ENCODE measurements at places on chromosomes 2 and 18.

DNA sequence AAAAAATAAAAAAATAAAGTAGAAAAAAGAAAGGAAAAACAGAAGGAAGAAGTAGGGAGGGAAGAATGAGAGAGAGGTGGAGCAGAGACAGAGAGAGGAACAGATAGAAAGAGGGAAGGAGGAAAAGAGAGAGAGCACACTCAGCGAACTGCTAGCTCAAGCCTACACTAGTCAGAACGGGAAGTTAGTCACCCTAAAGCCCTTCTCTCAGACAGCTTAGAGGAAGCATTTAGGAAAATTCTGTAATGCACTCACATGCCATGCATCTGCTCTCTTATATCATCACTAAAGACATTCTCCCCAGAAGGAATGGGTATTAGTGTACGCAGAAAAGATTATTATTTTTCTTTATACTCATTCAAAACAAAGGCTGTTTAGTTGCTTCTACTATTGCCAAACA lies 68.1 kb upstream of the SULT1C3 start:
- DNase-seq: no peak

DNA sequence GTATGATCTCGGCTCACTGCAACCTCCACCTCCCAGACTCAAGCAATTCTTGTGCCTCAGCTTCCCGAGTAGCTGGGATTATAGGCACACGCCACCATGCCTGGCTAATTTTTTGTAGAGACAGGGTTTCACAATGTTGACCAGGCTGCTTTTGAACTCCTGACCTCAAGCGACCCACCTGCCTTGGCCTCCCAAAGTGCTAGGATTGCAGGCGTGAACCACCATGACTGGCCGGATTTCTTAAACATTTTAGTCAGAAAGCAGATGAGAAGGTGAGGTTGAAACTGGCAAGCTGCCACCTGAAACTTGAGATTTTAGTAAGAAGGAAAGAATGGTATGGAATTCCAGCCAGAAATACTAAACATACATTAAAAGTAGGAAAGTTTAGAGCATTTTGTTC lies 31.9 kb downstream of the KLHL23 start:
- DNase-seq: no peak

DNA sequence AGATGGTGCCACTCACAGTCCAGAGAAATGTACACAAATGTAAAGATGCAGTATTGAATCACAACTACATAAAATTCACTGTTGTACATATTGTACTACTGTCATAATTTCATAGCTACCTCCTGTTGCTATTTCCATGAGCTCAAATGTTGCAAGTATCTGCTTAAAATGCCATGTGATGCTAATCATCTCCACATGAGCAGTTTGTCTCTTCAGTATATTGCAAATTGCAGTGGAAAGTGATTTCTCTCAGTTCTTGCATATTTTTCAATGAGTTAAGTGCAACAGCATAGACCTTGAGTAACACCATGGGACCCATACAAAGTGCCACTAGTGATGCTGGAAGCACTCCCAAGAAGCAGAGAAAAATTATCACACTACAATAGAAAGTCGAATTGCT lies 51.9 kb downstream of the MAIP1 start:
- DNase-seq: no peak

GRCh38 chr18:30689216-30689615 lies 353.3 kb downstream of the DSC3 start:
- DNase-seq: no peak

DNA sequence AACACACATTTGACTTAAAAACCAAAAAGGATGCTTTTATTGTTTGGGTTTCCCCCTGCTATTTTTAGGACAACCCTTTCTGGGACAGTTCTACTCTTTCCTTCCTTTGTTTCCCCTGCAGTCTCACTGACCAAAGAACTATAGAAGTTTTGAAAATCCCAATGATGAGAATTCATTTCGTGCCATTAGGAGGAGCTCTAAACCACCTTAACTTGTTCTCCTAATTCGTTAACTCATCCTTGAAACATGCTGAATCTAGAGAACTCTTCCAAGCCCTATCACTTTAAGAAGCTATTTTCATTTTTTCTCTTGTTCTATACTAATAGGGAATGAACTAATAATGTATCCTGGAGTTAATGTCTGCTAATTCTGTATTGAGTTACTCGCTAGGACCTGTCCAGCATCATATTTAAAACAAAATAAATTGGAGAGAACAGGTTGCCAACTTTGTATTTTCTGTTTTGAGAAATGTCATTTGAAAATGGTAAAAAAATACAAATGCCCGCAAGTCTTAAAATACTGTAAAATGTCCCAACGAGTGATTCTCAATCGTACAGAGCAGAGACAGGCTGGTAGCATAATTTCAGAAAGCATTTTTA lies 62.9 kb downstream of the AFTPH start:
- no peak for DNase-seq

GRCh38 chr2:147375073-147375472 lies 469.8 kb upstream of the ACVR2A start:
- no peak for DNase-seq

DNA sequence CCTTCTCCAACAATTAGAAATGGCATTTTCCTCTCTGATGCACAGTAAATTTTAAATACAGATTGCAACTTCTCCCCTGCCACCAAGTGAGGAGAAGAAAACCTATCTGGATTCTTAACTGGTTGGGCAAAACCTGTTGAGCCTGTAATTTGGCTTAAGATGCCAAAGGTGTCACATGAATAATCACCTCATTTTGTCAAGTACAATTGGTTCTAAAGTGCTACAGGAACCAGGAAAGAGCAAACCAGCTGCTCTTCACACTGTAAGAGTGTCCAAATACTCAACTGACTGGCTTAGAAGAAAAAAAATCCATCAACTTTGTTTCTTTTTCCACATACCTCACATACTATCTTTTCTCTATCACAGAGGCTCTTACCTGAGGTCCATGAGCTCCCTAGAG lies 35.4 kb downstream of the NPC1 start:
- DNase-seq: no peak

- DNase-seq: peak; percentile 27
Observed at GRCh38 chr2:180980943-180981911, 822 bp downstream of the UBE2E3 start.

DNA sequence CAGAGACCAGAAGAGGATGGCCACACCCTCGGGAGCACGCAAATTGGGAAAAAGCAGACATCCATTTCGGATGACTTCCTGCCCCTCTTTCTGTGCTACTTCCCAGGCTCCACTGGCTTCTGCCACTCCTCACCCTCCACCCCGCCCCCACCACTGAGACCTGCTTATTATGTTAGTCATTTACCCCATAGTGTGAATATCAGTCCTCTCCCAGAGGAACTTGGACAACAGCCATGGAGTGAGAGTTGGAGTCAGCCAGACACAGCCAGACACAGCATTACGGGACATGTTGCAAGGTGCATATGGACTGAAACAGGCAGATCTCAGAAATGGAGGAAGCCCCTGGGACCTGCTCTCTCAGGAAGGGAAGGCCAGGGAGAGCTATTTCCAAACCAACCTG lies 51.8 kb downstream of the CTIF start:
- DNase-seq: peak; percentile 47

GRCh38 chr18:9021458-9021857 lies 81.0 kb upstream of the NDUFV2 start:
- DNase-seq: no peak

DNA sequence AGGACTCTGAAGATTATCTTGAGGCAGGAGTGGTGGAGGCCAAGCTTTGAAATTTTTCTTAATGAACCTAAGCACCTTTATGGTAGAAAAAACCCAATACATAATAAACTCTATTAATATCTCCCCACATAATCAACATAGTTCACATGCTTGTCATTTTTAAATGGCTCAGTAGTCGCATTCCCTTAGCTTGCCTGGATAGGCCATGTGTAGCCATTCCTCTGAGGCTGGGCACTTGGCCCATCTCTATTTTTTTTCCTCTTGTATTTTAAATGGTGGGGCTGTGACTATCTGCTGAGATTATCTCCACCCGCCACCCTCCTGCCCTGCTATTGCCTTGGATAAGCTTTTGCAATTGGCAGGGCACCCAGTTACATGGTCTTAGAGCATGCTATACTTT lies 143.1 kb downstream of the FHOD3 start:
- no peak for DNase-seq

GRCh38 chr2:192700934-192701333 lies 506.2 kb upstream of the TMEFF2 start:
- no peak for DNase-seq

- DNase-seq: no peak
Observed at GRCh38 chr2:8154936-8155335, 526.9 kb upstream of the ID2 start.

DNA sequence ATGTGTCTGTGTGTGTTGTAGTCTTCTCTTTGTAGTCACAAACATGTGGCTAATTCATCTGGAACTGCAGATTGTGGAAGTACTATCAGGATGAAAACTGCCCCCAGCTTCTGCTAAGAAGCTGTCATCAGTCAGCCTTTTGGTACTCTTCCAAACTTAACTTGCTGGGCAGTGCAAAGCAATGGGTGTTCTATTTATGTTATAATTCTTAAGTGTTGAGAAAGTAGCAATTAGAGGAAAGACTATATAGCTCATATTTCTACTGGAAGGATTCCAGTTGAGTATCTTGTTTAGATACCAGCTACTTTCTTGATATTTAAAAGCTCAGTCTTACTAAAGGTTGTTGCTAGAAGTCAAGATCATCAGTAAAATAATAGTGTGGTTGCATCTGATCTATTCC lies 52.1 kb downstream of the SLC38A11 start:
- DNase-seq: no peak

GRCh38 chr2:11257964-11258363 lies 86.5 kb downstream of the ROCK2 start:
- no peak for DNase-seq

DNA sequence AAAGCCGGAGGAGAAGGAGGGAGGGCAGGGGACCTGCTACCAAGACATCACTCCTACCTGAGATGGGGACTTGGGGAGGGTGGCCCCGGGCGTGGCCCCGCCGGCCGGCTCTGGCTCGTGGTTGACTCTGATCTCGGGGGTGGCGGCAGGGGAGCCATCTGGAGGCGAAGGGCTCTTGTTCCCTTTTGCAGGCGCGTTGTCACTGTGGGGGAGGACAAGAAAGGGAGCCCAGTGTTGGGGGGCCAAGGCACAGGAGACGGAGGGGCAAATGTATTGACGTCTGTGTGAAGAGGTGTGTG lies 48.1 kb downstream of the BIN1 start:
- DNase-seq: no peak

DNA sequence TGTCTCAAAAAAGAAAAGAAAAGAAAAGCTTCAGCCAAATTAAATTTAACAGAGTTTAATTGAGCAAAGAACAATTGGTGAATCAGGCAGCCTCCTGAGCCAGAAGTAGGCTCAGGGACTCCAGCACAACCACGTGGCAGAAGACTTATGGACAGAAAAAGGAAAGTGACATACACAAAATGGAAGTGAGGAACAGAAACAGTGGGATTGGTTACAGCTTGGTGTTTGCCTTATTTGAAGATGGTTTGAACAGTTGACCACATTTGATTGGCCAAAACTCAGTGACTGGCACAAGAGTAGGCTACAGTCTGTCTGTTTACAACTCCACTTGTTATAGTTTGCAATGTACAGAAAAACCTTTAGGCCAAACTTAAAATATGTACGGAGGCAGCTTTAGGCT lies 83.1 kb downstream of the SOCS6 start:
- no peak for DNase-seq

GRCh38 chr2:238882082-238882755 lies 34.3 kb downstream of the TWIST2 start:
- DNase-seq: no peak

DNA sequence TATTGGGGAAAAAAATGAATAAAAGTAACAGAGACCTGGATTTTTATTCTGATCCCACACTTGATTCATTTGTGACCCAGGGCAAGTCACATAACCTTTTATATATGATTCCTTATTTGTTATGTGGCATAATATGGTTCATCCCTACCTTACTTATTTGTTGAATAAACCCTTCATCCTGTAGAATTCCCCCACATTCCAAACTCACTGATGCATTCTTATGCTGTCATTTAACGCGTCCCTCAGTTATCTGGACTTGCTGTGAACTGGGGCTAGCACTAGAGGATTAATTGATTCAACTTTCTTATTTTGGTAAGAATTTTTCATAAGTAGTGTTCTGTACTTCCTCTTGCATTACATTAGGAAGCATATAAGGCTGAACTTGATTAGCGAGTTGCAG lies 384.7 kb upstream of the RAB12 start:
- DNase-seq: no peak

GRCh38 chr2:40451918-40452605 lies at the start of gene SLC8A1:
Gene SLC8A1 (minus strand): TSS chr2:40452090.
- peak; percentile 33 for DNase-seq

DNA sequence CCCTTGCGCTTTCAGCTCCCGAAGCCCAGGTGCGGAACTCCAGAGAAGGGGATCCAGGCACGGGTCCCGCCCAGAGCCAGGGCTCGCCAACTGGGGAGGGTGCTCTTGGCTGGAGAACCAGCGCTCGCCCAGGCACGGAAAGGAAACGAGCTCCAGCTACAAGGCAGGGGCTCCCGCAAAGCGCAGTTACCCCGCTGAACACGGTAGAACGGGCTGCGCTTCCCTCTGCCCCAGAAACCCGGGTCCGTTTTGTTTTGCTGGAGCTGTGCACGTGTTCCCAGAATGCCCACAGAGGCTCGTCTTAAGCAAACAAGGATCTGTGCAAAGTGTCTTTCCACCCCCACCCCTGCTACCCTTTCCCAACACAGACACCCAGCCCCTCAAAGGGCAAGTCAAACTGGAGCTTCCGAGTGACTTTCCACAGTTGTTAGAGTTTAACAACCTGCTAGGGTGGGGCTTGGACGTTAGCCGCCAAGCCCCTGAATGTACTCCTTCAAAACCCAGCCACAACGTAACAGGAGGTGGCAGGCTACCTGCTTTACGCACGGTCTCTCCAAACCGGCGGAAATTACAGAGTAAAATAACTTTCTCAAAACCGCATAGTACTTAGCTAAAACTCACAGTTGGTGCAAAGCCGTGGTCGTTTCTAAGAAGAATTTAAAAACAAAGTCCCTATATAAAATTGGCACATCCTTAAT lies 775 bp downstream of the RNF125 start:
- DNase-seq: peak; percentile 64

DNA sequence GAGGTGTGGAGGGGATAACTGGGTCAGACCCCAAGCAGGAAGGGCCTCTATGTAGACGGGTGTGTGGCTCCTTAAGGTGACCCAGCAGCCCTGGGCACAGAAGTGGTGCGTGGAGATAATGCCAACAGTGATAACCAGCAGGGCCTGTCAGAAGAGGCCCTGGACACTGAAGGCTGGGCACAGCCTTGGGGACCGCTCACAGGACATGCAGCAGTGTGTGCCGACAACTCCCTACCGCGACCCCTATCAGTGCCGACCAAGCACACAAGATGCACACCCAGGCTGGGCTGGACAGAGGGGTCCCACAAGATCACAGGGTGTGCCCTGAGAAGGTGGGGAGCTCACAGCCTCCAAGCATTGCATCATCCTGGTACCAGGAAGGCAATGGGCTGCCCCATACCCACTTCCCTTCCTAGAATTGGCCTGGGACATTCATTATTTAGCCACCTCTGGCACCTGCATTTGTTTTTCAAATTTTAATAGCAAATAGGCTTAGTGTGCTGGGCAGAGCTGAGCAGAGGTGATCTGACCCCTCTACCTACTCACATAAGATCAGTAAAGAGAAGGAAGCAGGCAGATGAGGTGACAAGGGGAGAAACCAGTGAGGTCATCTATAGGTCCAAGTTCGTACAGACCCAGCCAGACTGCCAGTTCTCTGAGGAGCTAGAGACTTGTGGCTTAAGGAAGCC lies 55.2 kb downstream of the BCL11A start:
- DNase-seq: no peak

- no peak for DNase-seq
Observed at GRCh38 chr2:56215911-56216310, 32.1 kb downstream of the CCDC85A start.

All from left cardiac atrium (tissue), 4 donors.